SK-N-SH treated with all-trans-retinoic acid at 6 μM for 48 hours (cell line): ENCODE measurements at places on chromosomes 6 and 20.

DNA sequence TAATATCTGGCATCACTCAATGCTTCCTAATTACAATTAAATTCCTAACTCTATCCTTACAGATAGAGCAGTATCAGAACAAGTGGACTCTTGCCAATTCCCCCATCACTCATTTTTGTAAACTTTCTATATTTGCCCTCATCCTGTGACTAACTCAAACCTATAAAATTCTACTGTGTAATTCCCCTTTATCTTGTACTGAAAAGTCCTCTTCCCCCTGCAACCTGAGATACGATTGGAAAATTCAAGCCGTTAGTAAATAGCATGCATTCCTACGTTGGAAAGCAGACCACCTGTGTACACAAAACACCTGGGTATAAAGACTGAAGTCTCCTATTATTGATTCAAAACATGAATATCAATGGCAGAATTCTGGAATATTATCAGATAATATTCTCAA, 70.4 kb upstream of the KCNQ5 start:
- ATAC-seq = no peak

GRCh38 chr6:47473791-47474346, 3.7 kb upstream of the CD2AP start:
- ATAC-seq = no peak

DNA sequence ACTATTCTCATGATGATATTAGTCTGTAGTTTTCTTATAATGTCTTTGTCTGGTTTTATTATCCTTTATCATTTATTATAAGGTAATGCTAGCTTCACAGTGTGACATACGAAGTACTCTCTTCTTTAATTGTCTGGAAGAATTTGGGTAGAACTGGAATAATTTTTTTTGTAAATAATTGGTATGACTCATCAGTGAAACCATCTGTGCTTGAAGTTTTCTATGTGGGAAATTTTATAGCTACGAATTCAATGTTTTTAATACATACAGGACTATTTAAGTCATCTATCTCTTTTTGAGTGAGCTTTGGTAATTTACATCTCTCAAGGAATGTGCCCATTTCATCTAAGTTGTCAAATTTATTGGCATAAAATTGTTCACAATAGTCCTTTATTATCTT, 86.3 kb downstream of the SOD2 start:
- no peak for ATAC-seq

- ATAC-seq = no peak
Observed at GRCh38 chr6:367298-367794, 24.2 kb upstream of the IRF4 start.

DNA sequence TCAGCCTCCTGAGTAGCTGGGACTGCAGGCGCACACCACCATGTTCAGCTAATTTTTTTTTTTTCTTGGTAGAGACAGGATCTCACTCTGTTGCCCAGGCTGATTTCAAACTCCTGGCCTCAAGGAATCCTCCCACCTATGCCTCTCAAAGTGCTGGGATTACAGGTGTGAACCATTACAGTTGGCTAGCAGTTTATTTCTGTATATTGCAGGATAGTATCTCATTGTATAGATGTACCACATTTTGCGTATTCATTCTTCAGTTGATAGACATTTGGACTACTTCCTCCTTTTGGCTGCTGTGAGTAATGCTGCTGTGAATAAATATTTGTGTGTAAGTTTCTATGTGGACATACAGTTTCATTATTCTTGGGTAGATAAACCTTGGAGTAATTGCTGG, 32.9 kb downstream of the ASXL1 start:
- ATAC-seq = no peak

DNA sequence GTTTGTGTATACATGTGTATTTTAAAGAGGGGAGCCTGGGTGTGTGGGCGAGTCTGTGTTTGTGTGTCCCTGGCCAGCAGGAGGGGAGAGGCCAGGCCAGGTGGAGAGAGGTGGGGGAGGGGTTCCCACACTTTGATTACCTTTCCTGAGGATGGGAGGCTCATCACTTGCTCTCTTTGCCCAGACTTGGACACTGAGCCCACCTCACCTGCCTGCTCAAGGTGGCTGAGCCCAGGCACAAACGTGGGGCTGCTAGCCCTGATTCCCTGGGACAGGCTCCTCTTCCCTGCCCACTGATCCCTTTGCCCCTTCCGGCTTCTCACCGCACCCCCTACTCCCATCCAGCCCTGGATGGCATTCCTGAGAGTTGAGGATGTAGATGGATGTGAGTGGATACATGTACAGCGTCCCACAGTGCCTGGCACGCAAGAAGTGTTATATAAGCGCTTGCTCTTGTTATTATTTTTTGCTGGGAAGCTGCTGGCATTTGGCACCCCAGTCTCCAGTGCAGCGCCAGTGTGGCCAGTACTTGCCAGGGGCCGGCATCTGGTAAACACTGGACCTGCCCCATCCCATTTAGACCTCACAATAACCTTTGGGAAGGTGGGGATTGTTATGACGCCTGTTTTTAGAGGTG, 2.7 kb downstream of the CEBPB start:
- ATAC-seq = no peak

- no peak for ATAC-seq
Observed at GRCh38 chr6:150491131-150491810, 108.4 kb upstream of the PLEKHG1 start.

- ATAC-seq = no peak
Observed at GRCh38 chr20:15706719-15707118, 866.5 kb downstream of the KIF16B start.

GRCh38 chr20:52427960-52428359, 236.4 kb upstream of the ZFP64 start:
- ATAC-seq = no peak

DNA sequence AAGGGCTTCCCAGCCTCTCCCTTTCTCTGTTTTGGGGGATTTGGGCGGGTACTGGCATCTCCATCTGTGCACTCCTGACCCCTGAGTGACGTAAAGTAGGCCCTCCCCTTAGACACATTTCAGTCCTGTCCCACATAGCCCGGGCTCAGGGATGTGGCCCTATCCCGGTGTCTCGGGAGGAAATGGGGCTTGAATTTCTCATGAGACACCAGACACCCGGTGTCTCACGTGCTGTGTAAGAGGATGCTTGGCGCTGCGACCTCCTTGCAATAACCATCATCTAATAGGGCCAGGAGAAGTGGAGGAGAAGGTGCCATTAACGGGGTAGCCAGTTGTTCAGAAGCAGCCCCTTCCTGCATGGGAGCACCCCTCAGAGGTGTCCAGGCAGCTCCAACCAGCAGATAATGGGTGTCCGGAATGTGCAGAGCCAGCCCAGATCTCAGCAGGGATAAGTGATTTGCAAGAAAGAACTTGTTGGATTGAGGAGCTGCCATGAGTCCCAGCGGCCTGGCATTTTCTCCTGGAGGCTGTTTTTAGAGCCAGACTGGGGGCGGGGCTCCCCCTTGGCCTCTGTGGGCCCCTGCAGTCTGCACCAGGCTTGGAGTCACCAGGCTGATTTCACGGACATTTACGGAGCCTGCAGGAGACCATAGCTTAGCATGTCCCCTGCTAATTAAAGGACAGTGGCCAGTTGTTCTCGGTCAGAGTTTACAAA, 372.0 kb downstream of the PREX1 start:
- no peak for ATAC-seq

DNA sequence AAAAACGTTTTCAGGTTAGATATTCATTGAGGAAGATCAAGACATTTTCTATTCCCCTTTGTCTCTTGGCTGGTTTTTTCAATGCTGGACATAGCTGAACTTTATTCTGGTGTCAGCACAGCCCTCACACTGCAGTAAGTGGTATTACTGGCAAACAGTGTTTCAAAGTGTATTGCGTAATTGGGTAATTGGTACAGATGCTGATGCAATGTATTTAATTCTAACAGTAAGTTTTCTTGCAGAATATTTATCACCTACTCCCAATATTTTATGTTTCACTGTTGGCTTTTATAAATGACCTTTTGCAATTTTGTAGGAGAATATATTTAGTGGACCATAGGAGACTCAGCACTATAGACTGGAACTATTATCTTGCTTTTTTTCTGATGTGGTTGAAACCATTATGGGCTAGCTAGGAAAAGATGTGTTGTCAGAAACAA, 287.6 kb upstream of the SOX4 start:
- ATAC-seq = no peak
